ENCODE measurements at places on chromosomes 4 and X. TPM values are rescaled to one million over a fixed set of nuclear protein-coding genes. Genes with fewer than 3 reads are reported as not detected.

Gene PCDH10
- 43.8 TPM for total RNA-seq

Gene ADH7
- total RNA-seq: not detected

Gene TCP11X2
- 0.62 TPM for total RNA-seq

Gene MSN
- total RNA-seq: 24.8 TPM

Gene HTN3
- not detected for total RNA-seq

Gene HOPX
- total RNA-seq: 79.2 TPM

Gene ARFIP1
- total RNA-seq: 46.8 TPM

Gene COL25A1
- 6.4 TPM for total RNA-seq

Gene NXF2B
- total RNA-seq: not detected

Gene REPS2
- 37.7 TPM for total RNA-seq

Gene CYBB
- total RNA-seq: 16.4 TPM

Gene P2RY10
- total RNA-seq: not detected

Gene LARP1B
- total RNA-seq: 61.8 TPM

Gene ARHGEF38
- total RNA-seq: 0.62 TPM

Gene CSAG3
- total RNA-seq: not detected

Gene IL3RA
- total RNA-seq: 0.94 TPM

GRCh38 chr4:6731318-6731675 is 15.3 kb downstream of the BLOC1S4 start:
- DNase-seq: no peak

GRCh38 chrX:115988825-115989224 is 181.7 kb upstream of the AGTR2 start:
- no peak for DNase-seq

DNA sequence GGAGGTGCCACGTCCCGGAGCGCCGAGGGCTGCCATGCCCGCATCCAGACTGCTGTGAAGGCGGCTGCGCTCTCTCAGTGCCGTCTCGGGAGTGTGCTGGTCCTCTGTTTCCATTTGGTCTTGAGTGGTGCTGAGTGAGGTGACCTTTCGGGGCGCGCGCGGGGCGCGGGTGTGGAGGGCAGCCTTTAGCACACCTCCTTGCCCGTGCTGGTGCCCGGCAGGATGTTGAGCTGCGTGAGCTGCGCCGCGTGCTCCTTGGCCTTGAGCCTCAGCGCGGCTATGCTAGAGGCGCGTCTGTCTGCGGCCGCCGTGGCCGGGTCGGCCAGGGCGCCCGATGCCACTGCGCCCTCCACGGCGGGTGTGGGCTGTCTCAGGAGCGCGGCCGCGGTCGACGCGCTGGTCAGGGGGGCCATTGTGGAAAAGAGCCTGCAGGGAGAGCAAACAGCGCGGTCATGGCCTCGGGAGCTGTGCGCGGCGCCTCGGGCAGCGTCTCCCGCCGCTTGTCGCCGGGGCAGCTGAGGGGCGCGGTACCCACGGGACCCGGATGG is 11.2 kb downstream of the ARX start:
- no peak for DNase-seq

DNA sequence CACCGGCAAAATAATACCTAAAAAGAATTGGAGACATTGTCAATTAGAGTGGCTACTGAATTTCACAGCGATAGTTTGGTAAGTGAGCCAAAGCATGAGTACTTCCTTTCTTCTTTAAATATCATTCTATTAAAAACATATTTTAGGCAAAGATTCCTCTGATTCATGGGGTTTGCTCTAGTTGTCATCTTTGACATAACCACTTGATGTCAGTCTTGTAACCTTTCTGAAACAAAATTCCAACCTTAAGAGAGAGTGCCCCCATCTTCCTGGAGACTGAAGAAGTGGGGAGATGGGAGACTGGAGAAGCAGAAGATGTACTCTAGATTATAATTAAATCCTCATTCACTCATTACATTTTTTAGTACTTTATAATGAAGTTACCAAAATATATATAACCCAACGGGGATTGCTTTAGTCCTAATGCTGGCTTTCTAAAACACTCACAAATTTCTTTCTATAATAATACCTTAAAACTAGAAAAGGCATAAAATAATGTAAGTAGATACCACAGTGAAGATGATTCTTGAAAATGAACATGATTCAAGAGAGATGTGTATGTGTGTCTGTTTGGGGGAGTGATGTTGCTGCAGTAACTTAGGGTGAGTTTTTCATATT is 96.4 kb downstream of the EMCN start:
- DNase-seq: no peak

DNA sequence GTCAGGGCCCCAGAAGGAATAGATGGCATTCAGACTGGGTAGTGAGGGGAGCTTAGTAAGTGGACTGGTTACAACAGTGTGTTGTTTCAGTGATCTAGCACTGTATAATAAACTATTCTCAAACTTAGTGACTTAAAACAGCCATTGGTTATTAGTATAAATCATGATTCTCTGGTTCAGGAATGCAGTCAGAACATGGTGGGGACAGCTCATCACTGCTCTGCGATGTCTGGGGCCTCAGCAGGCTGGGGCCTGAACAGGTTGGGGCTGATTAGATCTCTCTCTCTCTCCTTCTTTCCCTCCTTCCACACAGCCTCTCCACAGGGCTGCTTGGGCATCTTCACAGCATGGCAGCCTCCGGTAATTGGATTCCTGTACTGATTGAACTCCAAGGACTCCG is 160.4 kb downstream of the GATB start:
- no peak for DNase-seq

GRCh38 chr4:110970642-110971041 is 347.8 kb upstream of the PITX2 start:
- no peak for DNase-seq

GRCh38 chr4:125736057-125736456 is 421.3 kb downstream of the FAT4 start:
- DNase-seq: no peak

DNA sequence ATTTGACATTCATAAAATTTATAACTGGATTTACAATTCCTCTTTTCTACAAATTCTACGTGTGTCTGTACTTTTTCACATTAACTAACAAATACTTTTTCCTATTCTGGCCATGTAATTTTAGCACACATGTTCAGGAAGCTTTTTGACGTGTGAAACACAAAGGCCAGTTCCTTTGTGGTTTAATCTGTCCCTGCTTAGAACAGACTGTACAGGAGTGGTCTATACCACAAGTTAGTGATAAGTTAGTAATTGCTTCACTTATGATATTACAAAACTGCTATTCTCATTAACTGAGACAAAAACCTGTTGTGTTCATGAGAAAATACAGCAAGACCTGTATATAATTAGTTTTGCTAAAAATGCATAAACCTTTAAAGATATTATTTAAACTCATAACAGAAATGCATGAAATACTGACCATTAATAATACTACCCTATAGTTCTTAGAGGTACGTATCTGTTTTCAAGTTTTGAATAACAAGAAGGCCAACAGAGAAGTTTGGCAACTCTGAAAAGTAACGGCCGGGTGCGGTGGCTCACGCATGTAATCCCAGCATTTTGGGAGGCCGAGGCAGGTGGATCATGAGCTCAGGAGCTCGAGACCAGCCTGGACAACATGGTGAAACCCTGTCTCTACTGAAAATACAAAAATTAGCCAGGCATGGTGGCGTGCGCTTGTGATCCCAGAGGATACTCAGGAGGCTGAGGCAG is 13.7 kb upstream of the AREG start:
- DNase-seq: no peak

GRCh38 chr4:122555216-122555615 is 65.7 kb downstream of the IL21 start:
- no peak for DNase-seq

GRCh38 chr4:163391756-163392155 is 48.1 kb downstream of the NPY5R start:
- DNase-seq: no peak

DNA sequence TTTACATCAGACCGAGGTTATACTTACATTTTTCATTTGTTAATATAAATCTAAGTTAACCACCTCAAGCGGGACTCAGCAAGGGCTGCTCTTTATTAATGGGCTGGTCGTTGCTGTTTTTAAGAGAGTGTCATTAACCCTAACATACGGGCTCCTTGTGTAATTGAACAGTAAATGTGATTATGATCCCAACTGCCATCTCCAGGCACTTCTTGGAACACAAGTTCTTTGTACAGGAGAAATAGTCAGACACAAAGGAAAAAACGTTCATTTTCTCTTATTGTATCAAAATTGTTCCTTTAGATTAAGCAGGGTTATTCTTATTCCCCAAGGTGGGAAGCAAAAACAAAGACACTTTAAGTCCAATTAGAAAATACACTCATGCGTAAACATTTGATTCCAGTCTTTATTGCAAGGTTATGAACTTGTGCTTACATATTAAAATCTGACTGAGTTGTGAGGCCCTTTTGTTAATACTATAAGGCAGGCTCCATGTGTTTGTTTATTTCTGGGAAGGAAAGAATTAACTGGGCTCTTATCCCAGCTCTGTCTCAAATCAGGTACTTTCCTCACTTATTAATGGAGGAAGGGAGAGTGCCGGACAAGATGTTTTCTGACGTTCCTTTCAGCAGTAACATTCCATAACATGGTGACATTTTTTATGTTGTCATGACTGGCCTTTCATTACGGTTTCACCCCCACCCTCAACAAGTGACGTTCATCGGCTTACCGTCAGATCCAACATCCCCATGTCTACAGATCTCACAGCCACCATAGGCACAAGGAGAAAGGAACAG is 95.9 kb downstream of the RASL11B start:
- no peak for DNase-seq

- no peak for DNase-seq
Measured at GRCh38 chrX:92260102-92260501, 480.9 kb downstream of the PCDH11X start.

DNA sequence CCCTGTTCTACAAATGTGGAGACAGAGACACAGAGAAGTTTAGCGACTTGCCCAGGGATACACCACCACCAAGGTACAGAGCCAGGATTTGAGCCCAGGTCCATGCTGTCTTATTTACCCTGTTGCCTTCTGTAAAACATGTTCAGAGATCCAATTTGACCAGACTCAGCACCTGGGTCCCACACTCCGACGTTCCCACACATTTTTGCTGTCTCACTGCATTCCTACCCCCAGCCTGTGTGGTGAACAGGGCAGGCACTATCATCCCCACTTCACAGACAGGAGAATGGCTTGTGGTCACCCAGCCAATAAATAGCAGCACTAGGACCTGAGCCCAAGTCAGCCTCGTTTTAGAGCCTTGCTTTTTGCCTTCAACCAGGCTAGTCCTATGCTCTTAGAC is 102.8 kb downstream of the PJA1 start:
- DNase-seq: no peak

- no peak for DNase-seq
Measured at GRCh38 chr4:665381-665750, 8.7 kb downstream of the ATP5ME start.

GRCh38 chrX:63809173-63809572 is 24.2 kb upstream of the ARHGEF9 start:
- peak; percentile 2 for DNase-seq

- DNase-seq: no peak
Measured at GRCh38 chr4:42310806-42311205, 86.5 kb upstream of the SHISA3 start.

DNA sequence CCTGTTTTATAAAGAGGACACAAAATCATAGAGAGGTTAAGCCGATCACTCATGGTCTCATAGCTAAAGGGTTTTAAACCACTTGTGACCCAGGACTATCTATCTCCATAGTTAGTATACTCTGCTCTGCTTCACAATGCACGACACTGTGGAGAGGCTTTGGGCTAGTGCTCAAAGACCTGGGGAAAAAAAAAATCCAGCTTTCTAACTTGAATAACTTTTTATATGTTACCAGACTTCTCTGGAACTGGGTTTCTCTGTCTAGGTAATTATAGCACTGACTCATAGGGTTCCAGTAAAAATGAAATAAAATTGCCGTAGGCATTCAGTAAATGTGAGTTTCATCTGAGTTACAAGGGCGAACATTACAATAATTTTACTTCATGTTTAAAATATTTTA is 273.7 kb upstream of the TECRL start:
- no peak for DNase-seq

GRCh38 chrX:8741981-8742380 is 10.0 kb upstream of the ANOS1 start:
- no peak for DNase-seq

GRCh38 chr4:71050809-71051208 is 57.4 kb downstream of the DCK start:
- no peak for DNase-seq

GRCh38 chrX:151773434-151773833 is 38.9 kb downstream of the CNGA2 start:
- no peak for DNase-seq

DNA sequence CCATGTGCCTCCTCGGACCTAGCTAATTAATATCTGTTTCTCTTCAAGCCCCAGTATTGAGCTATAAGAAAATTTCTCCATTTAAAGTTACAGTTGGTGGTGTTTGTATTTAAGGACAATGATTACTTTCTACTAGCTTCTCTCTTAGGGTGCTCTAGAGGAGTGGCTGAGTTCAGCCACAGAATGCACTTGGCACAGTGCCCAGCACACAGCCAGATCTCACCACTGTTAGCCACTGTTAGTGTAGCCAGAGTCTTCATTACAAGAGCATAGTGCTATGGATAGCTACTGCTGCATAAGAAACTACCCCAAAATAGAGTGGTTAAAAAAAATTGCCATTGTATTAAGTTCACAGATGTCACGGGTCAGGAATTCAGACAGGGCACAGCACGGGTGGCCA is 421.3 kb downstream of the BCOR start:
- no peak for DNase-seq

DNA sequence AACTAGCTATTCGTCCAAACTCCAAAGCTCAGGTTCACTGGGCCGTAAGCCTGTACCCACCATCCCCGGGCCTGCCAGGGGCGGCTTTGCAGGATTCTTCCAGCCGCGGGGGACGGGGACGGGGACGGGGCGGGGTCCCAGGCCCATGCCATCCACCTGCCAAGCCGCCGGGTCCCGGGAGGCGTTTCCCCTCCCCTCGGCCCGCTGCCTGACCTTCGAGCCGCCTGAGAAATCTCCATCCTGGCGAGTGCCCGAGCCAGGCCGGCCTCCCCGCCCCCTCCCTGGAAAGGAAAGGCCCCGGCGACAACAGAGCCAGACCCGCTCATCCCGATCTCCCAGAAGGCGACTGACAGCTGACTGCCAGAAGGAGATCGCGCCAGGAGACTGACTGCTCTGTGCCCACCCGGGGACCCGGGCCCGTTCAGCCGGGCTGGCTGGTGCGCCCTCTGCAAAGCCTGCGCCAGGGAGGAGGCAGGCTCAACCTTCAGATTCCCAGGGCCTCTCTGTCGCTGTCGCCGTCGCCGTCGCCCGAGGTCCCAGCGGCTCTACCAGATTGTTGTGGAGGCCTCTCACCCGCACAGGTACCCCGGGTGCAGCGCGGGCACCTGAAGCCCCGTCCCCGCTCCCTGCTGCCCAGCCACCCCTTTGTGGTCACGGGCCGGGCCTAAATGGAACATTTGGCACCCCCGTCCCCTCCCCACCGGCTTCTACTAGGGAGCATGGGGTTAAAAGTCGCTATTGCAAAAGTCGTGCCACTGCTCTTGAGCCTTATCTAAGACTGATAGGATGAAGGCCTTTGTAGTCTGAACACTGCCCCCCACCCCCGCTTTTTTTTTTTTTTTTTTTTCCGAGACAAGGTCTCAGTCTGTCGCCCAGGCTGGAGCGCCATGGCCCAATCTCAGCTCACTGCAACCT is at the start of gene RGN:
TSS of gene RGN (plus strand) at position 315 of the 915 bp plus-strand sequence. CDS start 2,702 bp downstream, outside the sequence.
- no peak for DNase-seq
